ENCODE measurements at places on chromosomes 6 and 20.
A peak's percentile ranks its signal among the peaks of the same experiment; 100 is the strongest.

- no peak for DNase-seq
Observed at GRCh38 chr20:19802099-19802491, 44.0 kb downstream of the RIN2 start.

DNA sequence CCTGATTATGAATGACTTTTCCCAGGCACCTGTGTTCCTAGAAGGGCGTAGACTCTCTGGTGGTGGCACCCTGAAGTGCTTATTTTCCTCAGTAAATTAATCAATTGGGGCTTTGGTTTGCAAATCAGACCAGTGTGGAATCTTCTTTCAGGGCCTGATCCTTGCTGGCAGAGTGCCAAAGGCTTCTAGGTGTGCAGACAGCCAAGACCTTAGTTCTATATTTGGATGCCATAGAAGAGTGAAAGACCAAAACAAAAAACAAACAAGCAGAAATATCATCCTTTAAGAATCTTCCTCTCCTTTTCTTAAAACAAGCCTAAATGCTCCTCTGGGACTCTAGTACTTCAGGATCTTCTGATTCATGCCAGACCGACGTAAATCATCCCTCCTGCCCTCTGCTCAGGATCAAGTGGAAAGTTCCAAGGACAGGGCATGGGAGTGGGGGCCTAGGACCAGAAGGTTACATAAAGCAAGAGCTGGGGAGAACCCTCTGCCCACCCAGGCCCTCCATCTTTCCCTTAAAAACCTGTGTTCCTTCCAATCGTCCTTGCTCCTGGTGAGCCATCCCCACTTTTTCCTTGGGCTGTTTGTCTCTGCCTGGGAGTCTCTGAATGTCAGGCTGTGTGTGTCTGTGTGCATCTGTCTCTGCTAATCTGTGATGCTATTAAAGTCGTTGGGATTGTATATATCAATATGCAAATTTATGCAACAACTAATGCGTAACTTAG lies 70.5 kb upstream of the MYLIP start:
- DNase-seq = no peak

DNA sequence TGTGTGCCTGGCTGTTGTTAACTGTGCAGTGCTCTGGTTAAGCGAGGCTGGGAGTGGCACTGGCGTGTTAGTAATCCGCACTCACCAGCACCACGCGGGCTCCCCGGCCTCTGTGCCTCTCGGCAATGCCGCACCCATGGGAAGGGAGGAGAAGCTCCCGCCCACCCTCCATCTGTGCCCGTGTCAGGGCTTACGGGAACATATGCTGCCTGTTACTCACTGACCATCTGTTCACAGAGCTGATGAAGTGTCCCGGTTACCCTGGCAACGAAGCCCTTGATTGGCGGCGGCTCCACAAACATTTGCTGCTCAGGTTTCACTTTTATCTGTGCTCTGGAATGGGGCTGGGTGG lies 114.7 kb downstream of the PSMB1 start:
- peak; percentile 71 for DNase-seq

DNA sequence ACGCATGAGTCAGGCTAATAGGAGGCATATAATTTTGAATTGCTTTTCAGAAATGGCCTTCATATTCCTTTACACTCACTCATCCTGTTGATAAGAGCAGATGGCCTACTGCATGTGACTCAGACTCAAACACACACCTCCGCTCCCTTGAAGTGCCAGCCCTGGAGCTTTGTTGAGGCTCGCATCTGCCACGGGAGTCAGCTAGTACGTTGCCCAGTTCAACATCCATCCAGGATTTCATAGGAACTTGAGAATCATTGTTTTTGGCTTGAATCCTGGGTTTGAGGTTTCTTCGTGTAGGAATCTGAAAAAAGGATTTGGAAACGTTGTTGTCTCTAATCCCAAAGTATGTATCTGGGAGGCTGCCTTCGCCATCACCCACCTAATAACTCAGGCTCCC lies 87.4 kb upstream of the JAG1 start:
- no peak for DNase-seq

DNA sequence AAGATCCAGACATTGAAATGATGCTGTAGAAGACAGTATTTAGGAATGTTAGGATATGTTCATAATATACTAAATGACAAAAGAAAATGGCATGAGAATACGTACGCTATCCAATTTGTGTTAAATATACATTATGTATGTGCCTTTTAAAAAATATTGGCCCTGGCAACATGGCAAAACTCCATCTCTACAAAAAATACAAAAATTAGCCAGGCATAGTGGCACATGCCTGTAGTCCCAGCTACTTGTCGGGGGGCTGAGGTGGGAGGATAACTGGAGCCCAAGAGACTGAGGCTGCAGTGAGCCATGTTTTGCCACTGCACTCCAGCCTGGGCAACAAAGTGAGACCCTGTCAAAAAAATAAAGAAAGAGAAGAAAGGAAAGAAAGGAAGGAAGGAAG lies 155.7 kb downstream of the DOK5 start:
- DNase-seq = no peak

DNA sequence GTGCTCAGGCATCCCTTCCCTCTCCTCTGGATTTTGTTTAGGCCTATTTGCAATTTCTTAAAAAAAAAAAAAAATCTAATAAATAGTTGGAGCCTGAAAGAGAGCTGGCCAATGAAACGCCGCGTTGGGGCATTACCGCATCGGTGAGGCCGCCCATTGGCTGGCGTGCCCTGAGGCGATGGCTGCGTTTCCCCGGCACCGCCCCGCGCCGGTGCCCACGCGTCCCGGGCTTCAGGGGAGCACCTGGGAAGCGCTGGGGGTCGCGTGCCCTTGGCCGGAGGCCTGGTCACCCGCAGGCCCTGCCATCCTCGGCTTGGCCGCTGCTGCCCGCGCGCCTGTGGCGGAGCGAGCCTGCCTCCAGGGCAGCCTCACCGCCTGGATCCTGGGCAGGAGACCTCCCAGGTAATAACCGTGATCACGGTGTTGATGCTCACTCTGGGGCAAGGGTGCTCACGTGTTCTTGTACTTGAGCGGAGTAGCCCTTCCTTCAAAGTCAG lies 155.4 kb downstream of the NRN1 start:
- peak; percentile 79 for DNase-seq

DNA sequence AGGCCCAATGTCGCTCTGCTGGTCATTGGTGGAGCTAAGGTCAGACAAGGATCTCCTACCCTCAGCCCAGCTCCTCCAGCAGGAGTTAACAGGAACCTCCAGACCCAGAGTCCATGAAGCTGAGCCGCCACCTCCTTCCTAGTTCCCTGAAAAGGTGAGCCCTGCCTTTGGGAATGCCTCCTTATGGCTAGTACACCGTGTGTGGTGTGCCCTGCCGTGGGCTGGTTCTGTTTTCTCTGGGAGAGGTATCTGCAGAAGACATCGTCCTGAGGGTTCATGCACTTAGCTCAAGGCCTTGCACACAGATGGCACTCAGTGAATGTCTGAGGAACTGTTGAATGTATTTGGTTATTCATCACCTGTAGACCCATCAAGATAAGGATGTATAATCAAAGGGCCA lies 15.3 kb downstream of the BANF2 start:
- DNase-seq = no peak

DNA sequence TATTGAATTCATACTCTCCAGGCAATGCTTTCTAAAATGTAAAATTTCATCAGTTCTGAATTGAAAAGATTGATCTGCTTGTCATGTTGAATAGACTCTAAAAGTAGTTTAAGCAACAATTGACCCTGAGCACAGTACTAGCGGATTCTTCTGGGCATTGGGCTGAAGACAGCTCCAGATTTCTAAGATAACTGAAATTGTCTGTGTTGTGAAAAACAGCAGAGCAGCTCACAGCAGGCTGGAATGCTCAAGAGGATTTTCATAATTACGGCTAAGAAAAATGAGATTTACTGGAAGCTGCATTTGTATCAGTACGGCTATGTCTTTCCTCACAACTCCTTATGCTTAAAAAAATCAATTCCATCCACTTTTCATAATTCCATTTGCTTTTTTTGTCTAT lies 373.7 kb downstream of the HACE1 start:
- no peak for DNase-seq

DNA sequence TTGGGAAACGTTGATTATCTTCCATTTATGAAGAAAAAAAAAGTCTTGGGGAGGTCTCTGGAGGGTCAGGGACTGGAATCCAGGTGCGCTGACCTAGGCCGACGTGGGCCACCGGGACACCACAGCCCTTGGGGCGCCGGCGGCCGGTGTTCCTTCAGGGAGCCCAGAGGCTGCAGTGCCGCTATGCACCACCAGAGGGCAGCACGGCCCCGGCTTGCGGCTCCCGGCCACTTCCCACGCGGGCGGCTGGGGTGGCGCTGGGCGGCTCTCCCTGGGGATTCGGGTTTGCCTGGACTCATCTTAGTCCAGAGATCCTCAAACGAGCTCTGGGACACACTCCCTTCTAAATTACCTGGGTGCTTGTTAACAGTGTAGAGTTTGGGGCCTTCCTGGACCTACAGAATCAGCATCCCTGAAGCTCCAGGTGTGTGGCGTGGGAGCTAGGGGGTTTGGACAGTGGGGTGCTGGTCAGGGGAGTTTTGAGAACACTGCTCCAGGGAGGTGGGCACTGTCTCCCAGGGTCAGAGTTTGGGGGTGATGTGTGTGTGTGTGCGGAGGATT lies 23.0 kb upstream of the GTSF1L start:
- peak; percentile 92 for DNase-seq

- no peak for DNase-seq
Observed at GRCh38 chr6:96015518-96016333, at the start of gene FUT9. FUT9 (plus strand) TSS chr6:96015974; CDS start chr6:96203156, 187,182 bp downstream.

- DNase-seq = no peak
Observed at GRCh38 chr20:48058611-48059559, 273.6 kb upstream of the SULF2 start.
